ENCODE measurements at places on chromosomes 4 and X. TPM values are rescaled to one million over a fixed set of nuclear protein-coding genes. Genes with fewer than 3 reads are reported as not detected.

The NHSL2 gene
- 3.3 TPM for polyA plus RNA-seq

GRCh38 chrX:136030303-136031191 is 45.3 kb downstream of the SLC9A6 start:
- peak overlapping the region; percentile 46 for H3K27ac ChIP-seq
- peak; percentile 38 for DNase-seq
- H3K4me1 ChIP-seq, result no peaks in the 10 kb centered on the region
- no peak overlapping the region for H3K4me3 ChIP-seq
- no peaks in the 10 kb centered on the region for H3K27me3 ChIP-seq
- H3K36me3 ChIP-seq, result peaks cover 3% of the 10 kb centered on the region

The PRAF2 gene
- 14.0 TPM for polyA plus RNA-seq

GRCh38 chrX:16797841-16798240 is 11.6 kb downstream of the TXLNG start:
- no peak for DNase-seq
- no peak overlapping the region for H3K27ac ChIP-seq
- H3K27me3 ChIP-seq, result no peaks in the 10 kb centered on the region
- no peaks in the 10 kb centered on the region for H3K4me1 ChIP-seq
- peaks cover 4% of the 10 kb centered on the region for H3K36me3 ChIP-seq

Data from large intestine (tissue), 12 donors.